ENCODE measurements at places on chromosomes 12 and 14. TPM values are rescaled to one million over a fixed set of nuclear protein-coding genes. Genes with fewer than 3 reads are reported as not detected.

GRCh38 chr12:121344506-121344905 lies 7.7 kb downstream of the ANAPC5 start:
- DNase-seq: no peak

The WNT1 gene
- not detected for total RNA-seq

The CACNA1C gene
- total RNA-seq: 1.9 TPM

The CCDC196 gene
- total RNA-seq: not detected

GRCh38 chr14:105384041-105384557 lies 14.2 kb upstream of the TEX22 start:
- no peak for DNase-seq

DNA sequence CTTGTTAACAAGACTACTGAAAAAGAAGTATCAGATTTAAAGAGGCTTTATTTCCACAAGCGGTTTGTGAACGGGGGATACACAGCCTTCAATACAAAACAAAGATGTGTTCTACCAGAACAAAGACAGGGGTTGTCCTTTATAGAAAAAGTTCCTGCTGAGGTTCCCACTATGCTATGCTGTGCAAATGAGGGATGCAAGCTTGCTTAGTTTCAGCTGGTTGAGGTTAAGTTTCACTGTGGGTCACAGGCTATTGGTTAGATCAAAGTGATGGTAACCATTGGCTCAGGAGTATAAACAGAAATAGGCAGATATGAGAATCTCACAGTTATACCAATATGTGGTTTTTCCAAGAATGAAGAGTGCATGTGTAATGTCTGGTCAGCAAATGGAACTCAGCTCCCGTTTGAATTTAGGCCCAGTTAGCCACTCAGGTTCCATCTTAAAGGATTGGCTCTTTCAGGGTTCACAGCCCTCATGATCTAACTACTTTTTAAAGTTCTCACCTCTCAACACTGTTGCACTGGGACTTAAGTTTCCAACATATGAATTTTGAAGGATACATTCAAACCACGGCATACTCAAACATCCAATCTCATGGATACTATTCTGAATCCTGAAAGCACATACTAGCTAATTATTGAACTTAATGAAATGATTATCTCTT lies 215.4 kb upstream of the DCN start:
- DNase-seq: no peak

The HOXC4 gene
- total RNA-seq: not detected

The SLC8A3 gene
- total RNA-seq: 1.0 TPM

DNA sequence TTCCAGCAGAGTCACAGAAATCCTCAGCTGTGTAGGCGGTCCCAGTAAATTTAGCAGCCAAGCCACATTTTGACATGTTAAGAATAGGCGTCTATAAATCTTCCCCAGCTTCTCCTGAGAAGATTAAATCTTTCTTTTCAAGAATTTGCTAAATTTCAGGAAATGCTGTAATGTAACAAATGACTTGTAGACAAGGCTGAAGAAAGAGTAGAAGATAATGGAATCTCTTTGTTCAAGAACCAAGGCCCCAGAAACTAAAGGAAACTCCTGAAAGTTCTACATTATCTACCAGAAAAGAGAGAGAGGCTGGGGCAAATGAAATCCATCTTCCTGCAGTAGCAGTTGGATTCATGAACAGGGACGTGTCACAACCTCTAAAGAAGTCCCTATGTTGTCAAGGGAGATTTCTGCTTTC lies 760.3 kb downstream of the NOVA1 start:
- DNase-seq: no peak

DNA sequence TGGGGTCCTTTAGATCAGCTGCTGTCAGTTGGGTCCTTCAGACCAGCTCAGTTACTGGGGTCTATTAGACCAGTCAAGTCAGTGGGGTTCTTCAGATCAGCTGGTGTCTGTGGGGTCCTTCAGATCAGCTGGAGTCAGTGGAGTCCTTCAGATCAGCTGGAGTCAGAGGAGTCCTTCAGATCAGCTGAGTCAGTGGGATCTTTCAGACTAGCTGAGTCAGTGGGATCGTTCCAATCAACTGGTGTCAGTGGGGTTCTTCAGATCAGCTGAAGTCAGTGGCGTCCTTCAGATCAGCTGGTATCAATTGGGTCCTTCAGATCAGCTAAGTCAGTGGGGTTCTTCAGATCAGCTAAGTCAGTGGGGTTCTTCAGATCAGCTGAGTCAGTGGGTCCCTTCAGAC lies 14.7 kb upstream of the LPCAT3 start:
- no peak for DNase-seq

DNA sequence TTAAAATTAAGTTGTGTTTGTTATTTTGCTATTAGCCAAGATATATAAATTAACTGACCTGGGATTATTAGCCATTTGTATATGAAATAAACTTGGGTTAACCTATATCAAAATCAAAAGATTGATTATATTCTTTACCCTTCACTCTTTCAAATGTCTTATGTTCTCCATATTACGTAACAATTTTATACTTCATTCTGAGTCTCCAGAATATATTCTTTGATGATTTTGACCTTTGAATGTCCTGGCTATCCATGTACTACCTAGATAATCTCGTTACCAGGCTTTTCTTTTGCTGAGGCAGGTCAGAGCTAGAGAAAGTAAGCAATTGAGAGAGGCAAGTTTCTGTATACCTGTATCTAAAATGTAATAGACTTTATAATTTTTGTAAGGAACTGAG lies 3.6 kb downstream of the PPM1A start:
- DNase-seq: no peak

- no peak for DNase-seq
Observed at GRCh38 chr12:41919526-41920261, 225.0 kb downstream of the GXYLT1 start.

The BATF gene
- total RNA-seq: not detected

DNA sequence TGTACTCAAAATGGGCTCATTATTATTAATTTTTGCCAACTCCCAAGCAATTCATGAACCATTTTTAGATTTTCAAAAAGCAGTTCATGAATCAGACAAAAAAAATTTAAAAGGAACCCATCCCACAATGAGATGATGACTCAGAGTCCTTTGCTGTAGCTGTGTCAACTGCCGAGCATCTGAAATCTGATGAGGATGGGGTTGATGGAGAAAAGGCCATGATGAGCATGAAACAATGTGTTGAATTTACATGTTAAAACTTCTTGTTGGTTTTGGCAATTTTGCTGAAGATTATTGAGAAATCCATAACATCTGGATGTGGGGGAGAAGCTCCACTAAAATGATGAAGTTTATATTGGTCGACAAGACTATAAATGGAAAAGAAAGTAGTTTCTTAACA lies 378.0 kb downstream of the FOXG1 start:
- no peak for DNase-seq

DNA sequence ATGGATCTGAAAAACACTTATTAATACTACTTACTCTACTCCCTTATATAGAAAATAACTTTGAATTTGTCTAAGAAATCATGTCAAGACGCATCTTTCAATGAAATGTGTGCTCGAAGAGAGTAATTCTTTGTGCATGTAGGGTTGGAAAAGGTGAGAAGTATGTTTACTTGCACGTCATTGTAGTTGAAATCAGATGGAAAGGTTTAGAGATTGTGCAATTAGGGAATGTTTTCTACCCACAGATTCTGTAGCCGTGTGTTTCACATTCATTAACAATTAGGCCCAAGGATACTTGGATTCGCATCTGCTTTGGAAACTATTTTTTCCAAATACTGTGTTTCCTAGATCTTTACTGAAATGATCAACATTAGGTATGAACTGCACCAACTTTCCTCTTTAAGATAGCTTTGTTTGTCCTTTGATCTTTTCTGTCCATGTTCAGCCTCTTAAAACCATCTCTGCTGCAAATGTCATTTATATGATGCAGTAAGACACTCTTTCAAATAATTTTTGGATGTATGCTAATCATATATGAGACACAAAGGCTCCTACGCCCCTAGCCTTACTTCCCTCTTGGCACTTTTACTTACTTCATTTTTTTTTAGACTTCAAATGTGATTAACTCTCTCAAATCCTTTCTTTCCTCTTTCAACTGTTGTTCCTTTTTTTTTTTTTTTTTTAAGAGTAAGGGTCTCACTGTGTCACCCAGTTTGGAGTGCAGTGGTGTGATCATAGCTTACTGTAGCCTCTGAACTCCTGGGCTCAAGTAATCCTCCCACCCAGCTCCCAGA lies 58.0 kb upstream of the PSMA6 start:
- no peak for DNase-seq

- no peak for DNase-seq
Observed at GRCh38 chr14:53055003-53055402, 98.1 kb downstream of the DDHD1 start.

- no peak for DNase-seq
Observed at GRCh38 chr12:120687578-120688289, 785 bp downstream of the MLEC start.

- DNase-seq: no peak
Observed at GRCh38 chr12:20885116-20885515, 74.6 kb downstream of the SLCO1B3 start.

DNA sequence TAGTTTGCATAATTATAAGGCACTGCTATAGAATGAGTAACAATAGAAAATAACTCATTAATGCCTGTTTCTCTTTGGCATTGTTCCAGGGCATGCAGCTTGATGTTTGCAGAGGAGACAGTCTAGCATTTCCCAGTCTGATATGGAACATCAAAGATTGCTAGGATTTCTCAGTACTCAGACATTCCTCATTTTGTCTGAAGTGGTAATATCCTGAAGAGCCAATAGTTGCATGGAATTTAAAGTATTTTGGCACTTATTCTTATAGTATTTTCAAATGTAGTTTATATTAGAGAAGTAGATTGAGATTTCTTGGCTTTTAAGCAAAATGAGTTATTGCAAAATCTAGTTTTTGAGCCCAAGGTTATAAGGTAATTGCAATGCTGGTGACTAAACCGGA lies 337.3 kb upstream of the E2F7 start:
- no peak for DNase-seq

- no peak for DNase-seq
Observed at GRCh38 chr12:95763809-95764253, 26.7 kb downstream of the NTN4 start.

Measured in H1 (cell line).